GM03348 (cell line): ENCODE measurements at places on chromosomes 3 and 15.

- no peak for DNase-seq
Observed at GRCh38 chr3:121295452-121295851, 250.3 kb downstream of the POLQ start.

- no peak for DNase-seq
Observed at GRCh38 chr3:128820252-128820839, 59.1 kb upstream of the ACAD9 start.

DNA sequence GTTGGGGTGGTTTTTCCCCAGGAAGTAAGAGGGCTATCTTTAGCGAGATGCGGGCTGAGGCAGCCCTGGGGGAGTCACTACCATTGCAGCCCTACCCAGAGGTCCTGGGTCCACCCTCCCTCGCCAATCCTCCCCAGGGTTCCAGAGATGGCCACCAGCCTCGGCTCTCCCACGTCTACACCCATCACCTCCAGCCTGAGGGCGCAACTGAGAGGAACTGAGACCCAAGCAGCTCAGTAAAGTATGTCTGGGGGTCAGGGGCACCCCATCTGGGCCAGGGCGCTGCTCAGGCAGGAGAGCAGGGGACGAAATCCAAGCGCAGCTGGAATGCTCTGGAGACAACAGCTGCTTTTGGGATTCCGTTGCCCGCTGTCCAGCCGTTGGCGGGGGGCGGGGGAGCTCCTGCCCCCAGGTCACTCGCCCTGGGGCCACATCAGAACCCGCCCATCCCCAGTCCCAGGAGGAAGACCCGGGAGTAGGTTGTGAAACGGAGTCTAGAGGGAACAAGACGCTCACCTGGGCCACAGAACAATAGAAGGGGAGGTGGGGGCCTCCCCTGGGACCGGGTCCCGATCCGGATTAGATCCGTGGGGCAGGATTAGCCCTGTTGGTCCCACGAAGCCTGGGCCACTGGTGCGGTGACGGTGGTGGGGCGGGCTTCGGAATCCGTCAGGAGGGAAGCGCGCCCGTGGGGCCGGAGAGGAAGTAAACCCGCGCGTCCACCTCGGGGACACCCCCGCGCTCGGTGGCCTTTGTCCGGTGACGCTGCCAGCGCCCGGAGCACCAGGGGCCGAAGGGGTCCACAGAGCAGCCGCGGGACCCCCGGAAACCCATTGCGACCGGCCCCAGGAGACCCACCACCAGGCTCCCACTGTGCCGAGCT is 1.4 kb upstream of the NDUFAF3 start:
- peak; percentile 42 for DNase-seq

- peak; percentile 40 for DNase-seq
Observed at GRCh38 chr3:172746475-172746874, 4.1 kb upstream of the ECT2 start.

DNA sequence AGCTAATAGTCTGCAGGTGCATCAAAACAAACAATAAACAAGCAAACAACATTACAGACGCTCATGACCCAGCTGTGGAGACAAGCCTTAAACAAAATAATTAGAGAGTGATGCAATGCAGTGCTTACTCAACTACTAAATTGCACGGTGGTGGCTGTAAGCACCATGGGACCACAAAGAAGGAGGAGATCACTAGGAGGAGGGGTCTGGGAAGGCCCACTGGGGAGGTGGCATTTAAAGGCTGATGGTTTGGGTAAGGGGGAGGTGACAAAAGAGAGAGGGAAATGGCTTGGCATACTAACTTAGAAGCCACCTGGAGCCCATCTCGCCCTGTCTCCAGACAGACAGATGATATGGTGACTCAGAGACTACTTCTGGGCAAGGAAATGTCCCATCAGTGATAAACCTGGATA is 516.7 kb downstream of the FOXP1 start:
- DNase-seq, result peak; percentile 51

DNA sequence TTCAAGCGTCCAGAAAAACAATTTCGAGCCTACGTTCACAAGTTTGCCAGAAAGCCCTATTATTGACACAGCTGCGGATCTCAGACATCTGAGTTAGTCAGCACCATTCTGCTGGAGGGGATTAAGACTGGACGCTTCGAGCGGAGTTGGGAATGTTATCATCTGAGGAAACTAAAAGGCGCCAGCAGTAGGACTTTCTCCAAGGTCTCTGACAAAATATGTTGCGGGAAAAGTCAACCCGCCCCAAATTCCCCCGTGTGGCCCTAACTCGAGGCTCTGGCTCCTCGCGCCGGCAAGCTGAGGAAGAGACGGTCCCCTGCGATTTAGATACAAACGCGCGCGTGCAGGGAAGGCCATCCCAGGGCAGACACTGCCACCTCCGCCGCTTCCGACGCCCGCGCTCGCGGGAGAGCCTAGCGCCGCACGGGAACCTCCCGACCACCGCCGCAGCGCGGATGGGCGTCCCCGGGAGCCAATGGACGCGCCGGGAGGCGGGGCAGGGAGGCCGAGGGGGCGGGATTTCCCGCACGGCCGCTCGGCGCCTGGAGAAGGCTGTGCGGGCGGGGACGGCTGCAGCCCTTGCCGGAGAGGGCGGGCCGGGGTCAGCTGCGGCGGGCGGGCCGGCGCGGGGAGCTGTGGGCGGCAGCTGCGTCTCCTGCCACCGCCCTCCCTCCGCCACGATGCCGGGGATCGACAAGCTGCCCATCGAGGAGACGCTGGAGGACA is at the start of gene APPL1:
Gene APPL1 (plus strand): TSS at position 526 of the 726 bp plus-strand sequence. CDS start 155 bp downstream, at position 681.
- peak; percentile 100 for DNase-seq

GRCh38 chr3:53802256-53802880 is 43.9 kb downstream of the CHDH start:
- no peak for DNase-seq

GRCh38 chr15:55789066-55789660 is 46.2 kb upstream of the PRTG start:
- no peak for DNase-seq

- peak; percentile 58 for DNase-seq
Observed at GRCh38 chr3:196662711-196663571, 23.4 kb downstream of the NRROS start.
